ENCODE measurements at places on chromosomes 1 and 21.

- DNase-seq, result no peak
Observed at GRCh38 chr1:186534401-186534800, 73.5 kb upstream of the PDC start.

GRCh38 chr1:165257969-165258459 lies 98.5 kb downstream of the LMX1A start:
- peak; percentile 58 for DNase-seq

DNA sequence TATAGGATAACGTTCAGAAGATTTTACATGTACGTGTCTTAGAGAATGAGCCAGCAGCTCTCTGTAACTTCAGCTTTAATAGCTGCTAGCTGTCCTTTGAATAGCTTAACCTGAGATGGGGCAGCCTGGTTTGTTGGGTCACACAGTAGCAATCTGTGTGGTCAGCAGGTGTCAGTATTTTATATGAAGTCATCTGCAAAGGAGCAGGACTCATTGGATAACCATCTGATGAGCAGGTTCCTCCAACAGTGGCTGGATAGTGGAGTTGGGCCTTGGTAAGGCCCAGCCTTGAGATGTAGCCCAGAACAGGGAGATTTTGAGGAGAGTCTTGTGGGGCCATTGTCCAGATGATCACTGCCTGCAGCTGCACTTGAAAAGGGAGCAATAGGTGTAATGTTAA lies 6.4 kb downstream of the GSTM5 start:
- peak; percentile 22 for DNase-seq

DNA sequence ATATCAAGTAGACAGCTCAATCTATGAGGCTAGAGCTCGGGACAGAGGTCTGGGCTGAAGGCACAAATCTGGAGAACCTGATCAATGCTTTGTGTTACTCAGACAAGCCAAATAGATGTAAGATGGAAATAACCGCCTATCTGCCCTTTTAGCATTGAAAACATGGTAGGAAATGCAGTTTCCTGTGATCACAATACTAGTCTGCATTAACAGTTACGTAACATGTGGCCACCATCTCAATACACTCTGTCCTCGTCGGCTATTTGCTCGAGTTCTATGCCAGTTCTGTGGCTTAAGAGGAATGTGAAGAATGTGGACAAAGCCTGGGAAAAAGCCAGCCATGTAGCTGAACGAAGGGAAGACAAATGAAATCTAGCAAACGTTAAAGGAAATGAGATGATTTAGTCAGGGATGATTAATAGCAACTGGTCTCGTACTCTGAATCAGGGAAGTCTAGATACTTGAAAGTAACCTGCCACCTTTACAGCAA lies 73.3 kb downstream of the HSF2BP start:
- DNase-seq, result peak; percentile 99

DNA sequence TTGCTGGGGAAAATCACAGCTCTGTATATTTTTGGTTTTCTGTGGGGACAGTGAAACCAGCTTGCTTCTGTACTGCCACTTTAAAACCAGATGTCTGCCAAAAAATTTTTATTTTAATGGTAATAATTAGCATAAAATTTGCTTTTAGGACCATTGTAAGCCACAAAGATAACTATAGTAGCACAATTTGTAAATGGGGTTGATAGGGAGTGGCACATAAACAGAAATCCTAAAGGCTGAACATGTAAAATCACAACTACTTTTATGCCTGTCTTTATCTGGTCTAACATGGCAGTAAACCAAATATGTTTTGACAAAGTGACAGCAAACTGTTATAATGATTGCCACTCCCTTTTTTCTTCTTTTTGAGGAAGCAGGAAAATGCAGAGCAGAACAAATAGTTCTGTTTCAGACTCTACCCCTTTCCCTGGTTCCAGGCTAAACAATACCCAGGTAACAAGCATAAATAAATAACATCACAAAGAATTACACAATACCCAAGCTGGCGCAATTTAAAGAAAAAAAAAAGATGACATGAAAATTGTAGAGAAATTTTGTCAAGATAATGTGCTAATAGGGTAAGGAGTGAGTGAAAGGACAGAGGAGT lies 24.0 kb upstream of the CCDC181 start:
- DNase-seq, result no peak

Data from Caki2 (cell line).